ENCODE measurements at places on chromosomes 7 and 10.
A peak's percentile ranks its signal among the peaks of the same experiment; 100 is the strongest.

DNA sequence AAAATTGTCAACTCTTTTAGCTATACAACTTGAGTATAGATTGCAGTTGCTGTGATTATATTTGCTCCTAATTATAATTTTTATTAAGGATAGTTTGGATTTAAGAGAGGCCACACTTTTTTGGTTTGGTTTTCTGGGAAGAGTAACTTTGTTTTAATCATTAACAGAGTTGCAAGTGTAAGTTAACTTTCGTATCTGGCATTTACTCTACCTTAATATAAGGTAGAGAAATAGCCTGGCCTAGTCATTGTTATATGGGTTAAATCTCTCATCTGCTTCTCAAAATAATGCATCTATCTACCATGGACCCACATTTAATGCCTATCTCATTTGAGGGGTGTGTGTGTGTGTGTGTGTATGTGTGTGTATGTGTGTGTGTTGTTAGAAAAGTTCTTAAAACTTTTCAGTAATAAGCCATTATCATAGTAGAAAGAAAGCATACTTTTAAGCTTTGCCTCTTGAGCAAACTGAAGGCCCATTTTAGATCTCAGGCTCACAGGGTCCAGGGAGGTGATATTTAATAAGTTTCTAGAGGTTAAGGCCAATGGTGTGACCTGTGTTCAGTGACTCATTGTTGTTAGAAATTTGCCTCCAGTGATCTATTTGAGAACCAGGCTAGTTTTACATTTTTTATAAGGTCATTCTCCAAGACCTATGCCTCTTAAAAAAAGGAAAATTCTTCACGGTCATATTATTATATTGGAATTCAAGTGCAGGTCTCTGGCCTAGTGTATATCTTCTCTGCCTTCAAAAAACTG lies 10.9 kb upstream of the TEX47 start:
- no peak for DNase-seq

DNA sequence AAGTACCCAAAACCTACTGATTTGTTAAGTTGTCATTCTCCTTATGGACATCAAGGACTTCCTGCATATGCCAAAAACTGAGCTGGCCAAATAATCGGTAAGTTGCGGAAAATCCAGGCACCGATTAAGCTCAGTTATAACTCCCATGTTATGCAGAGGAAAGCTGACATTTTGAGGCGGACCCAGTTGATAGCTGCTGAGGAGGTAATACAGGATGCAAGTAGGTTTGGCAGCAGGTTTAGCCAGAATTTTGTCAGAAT lies 725.1 kb upstream of the GALNT17 start:
- DNase-seq, result no peak

GRCh38 chr10:5776136-5776880 lies 36.9 kb downstream of the GDI2 start:
- no peak for DNase-seq

DNA sequence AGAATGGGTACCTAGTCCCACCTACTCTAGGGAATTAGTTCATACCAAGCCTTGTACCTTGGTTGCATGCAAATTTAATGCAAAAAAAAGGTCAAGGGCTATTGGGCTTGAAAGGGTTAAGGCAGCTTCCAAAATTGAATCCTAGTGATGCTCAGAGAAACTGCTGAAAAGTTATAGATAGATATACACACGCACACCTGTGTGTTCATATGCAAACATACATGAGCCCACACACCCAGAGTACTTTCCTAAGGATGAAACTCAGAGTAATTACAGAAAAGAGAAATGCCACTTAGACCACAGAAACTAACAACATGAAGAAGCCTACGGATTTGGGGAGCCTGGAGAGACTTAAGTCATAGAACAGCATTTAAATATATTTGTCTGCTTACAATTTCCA lies 1.5 kb downstream of the SLC25A13 start:
- DNase-seq, result no peak

DNA sequence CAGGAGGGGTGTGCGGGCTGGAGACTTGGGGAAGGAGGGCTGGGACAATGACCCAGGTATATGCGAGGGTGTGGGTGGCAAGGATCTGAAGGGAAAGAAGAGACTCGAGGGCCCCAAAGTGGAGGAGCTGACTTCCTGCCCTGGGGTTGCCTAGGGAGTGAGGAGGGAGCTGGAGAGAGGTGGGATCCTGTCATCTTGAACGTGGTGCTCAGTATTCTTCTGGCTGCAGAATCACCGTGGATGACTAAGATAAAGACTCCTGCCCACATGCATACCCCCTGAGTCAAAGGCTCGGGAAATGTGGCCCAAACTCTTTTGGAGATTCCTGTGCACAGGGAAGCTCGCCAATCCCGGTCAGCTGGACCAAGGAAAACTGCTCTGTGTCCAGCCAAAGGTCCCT lies 31.2 kb downstream of the COL17A1 start:
- no peak for DNase-seq

DNA sequence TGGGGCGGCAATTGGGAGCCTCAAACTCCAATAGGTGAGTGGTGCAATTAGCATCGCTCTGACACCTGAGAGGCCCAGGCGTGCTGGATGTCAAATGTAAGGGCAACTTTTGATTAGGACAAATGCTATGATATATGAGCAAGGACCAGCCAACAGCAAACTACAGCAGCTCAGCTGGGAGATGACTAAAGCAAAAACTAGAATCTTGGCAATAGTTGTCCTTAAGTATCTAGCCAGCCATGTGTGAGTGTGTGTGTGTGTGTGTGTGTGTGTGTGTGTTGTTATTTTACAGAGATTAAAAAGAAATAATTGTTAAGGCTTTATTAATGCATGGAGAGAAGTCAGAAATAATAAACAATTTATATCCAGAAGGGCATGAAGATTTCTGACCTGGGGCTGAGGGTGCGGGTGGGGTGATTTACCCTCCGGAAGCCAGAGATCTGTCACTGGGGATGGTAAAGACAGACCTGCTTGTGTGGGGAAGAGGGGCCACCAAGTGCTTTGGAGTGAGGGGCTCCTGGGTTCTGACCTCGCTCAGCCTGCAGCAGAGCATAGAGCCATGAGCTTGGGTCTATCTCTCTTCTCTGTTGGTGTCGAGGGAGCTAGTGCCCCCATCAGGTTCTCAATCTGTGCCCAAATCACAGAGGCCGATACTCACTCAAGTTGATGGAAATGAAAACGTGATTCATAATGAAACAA lies 77.3 kb downstream of the EMX2 start:
- no peak for DNase-seq

DNA sequence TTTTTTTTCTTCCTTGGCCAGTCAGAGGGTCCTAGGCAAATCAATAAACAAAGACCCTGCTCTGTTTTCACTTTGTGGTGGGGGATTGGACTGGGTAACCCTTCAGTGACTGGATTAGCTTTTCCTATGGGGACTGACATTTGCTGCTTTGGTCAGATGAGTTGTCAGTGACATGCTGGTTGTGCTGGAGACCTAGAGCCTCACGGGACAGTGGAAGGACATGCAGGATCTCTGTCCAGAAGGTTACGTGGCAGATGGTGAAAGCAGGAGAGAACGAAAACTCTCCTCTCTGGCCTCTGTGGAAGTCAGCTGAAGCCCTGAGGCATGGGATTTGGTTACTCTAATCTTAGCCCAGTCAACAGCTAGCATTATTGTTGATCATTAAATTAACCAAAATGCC lies 90.0 kb upstream of the BMPER start:
- no peak for DNase-seq

DNA sequence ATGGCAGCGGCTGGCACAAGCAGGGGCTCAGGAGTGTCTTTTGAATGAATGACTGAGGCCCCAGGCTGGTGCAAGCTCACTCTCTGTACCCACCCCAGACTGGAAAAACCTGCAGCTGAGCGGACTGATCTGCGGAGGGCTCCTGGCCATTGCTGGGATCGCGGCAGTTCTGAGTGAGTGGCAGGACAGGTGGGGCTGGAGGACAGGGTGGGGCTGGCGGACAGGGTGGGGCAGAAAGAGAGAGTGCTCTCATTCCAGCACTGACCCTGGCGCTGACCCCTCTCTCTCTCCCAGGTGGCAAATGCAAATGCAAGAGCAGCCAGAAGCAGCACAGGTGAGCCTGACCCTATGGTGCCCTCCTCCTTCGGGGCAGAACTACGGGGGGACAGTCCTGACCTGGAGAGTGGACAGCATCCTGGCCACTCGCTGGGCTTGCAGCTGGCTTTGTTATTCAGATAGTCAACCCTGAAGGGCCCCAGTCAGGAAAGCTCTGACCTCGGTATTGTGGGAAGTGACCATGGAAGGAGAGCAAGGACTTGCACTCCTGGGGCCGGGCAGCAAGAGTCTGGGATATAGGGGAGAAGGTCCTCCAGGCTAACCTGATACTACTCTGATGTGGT lies 4.1 kb downstream of the FXYD4 start:
- no peak for DNase-seq

DNA sequence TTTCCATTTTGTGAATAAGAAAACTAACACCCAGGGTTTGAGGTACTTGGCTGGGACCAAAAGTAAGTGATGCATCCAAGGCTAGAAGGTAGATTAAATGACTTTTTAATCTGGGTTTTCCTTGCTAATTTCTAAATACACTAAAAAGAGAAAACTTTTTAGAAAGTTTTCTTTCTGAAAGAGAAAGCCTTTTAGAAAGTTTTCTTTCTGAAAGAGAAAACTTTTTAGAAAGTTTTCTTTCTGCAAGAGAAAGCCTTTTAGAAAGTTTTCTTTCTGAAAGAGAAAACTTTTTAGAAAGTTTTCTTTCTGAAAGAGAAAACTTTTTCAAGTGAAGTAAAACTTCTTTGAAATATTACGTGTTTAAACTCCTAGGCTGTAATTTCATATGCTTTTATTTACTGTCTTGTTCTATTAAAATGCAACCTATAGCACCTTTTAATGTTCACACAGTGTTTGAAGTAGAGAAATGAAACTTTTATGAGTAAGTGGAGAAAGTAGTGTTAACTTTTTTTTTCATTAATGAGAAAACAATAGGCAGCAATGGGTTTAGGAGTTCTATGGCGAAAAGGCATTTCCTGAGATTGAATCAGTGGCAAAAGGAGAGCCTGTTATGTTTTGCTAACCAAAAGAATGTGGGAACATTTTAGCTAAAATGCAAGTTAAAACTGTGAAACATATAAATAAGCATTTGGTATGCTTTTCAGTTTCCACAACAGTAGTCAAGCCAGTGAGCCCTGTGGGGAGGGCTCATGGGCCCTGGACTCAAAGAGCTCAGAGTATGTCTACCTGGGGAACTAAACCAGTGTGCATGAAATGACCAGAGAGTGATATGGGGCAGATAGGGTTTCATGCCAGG lies 103.7 kb downstream of the RBM20 start:
- DNase-seq, result no peak

- no peak for DNase-seq
Observed at GRCh38 chr10:117878626-117879025, 168.1 kb downstream of the RAB11FIP2 start.

- no peak for DNase-seq
Observed at GRCh38 chr7:34057956-34058355, 152.6 kb downstream of the BMPER start.

GRCh38 chr7:106283831-106284713 lies 711 bp downstream of the NAMPT start:
- peak; percentile 37 for DNase-seq

GRCh38 chr10:95291365-95292039 lies 699 bp upstream of the PDLIM1 start:
- no peak for DNase-seq

DNA sequence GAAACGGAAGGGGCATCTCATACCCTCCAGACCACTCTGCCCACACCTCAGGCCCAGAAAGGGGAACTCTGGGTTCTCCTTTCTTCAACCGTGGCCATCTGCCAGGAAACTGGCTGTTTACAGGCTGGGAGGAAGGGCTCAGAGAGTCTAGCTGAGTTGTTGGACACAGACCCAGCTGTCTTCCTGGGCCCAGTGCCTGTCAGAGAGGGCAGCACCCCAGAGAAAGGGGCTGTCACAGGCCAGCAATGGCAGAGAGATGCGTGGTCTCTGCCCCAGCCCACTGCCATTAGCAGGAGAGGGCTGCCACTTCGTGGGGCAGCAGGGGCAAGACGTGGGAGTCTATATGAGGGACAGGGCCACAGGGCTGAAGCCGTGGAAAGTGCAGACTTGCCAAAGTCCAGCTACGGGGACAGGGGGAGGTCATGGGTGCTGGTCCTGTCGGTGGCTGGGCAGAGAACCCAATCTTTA lies 11.0 kb downstream of the GRID1 start:
- no peak for DNase-seq

DNA sequence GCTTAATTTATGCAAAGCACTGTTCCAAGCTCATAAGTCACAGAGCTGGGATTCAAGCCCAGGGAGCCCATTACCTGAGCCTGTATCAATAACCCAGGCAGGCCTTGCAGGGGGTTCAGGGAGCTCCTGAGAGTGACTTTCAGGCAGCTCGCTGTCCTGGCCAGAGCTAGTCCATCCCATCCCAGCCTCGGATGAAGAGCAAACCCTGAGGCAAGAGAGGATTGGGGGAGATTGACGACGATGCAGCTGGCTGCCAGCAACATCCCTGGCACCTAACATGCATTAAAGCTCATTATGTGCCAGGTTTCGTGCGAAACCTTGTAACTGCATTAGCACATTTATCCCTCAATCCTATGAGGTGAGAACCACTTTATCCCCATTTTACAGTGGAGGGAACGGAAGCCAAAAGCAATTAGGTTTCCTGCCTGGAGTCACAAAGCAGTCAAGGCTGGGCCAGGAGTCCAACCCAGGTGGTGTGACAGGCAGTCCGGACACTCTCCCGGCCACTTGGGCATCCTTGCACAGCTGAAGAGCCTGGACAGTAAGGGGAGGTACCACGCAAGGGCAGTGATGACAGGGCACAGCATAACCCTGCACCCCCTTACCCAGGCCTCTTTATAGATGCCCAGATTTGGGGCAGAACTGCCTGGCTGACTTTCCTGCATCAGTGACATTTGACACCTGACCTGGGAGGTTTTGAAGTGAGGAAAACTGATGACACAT lies 129.8 kb upstream of the CHST15 start:
- no peak for DNase-seq
